ENCODE measurements at places on chromosomes 4 and X.

- DNase-seq, result no peak
Measured at GRCh38 chr4:93368968-93369367, 459.6 kb upstream of the ATOH1 start.

GRCh38 chr4:155665054-155665453, 1.6 kb upstream of the GUCY1A1 start:
- DNase-seq, result no peak

- no peak for DNase-seq
Measured at GRCh38 chr4:122728856-122729255, 3.6 kb upstream of the BBS12 start.

GRCh38 chr4:57131849-57132742, 21.9 kb upstream of the IGFBP7 start:
- DNase-seq, result no peak

GRCh38 chr4:38090455-38091246, 130.5 kb downstream of the PTTG2 start:
- no peak for DNase-seq

DNA sequence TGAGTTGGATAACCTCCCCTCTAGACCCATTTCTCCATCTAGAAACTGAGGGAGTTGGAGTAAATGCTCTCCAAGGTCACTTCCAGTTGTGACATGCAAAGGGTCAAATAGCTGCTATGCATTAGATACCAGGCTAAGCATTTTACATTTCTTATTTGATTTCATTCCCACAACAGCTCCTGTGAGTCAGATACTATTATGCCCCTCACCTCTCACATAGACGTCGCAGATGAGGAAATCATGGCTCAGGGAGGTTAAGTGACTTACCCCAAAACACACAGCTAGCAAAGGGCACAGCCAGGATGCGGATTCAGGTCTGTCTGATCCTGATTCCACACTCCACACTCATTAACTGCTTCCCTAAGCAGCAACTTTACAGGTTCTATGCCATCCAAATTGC, 57.7 kb downstream of the PRPS1 start:
- no peak for DNase-seq

Measured in psoas muscle (tissue), 8 donors.